ENCODE measurements at places on chromosomes 7 and 10.

GRCh38 chr10:6667679-6668270, 87.7 kb upstream of the PRKCQ start:
- DNase-seq, result no peak

DNA sequence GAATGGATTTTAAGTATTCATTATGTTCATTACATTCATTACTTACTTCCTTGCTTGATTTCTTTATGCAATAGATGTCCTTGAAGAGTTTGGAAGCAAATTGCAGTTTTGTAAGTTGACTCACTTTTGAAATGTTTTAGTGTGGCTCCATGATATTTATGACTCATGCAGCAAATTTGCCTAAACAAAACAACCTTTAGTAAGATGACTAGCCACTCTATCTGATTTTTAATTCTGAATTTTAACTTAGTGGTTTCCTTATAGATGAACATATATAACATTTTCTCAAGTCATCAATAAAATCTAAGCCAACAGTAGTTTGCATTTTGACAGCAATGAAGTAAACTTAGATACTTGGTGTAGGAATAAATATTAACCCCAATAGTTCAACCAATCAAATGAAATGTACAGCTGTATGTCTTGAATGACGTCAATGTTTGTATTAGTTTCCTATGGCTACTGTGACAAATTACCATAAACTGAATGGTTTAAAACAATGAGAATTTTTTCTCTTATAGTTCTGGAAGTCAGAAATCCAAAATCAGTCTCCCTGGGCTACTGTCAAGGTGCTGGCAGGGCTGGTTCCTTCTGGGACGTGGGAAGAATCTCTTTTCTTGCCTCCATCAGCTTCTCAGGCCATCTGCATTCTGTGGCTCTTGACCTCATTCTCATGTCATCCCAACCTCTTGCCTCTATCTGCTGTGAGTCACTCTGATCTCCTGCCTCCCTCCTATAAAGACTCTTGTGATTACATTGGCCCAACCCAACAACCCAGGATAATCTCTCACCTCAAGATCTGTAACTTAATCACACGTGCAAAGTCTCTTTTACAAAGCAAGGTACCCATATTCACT, 73.4 kb downstream of the AHR start:
- DNase-seq, result no peak

DNA sequence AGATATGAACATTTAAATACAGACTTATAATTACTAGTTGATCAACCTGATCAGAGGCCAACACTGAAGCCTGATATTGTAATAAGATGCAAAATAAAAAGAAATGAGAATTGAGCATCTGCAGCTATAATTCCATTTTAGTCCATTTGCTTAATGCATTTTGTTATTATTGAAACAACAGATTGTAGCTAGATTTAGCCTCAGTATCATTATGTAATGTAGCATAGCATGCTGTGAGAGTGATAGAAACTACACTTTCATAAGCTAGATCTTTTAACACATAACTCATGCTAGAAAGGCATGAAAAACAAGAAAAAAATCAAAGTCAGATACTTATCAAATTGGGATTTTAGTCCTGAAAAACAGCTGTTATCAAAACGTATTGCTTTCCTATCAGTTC, 292.7 kb upstream of the ADARB2 start:
- DNase-seq, result no peak

- DNase-seq, result no peak
Observed at GRCh38 chr10:73717556-73717955, 19.6 kb upstream of the AGAP5 start.

DNA sequence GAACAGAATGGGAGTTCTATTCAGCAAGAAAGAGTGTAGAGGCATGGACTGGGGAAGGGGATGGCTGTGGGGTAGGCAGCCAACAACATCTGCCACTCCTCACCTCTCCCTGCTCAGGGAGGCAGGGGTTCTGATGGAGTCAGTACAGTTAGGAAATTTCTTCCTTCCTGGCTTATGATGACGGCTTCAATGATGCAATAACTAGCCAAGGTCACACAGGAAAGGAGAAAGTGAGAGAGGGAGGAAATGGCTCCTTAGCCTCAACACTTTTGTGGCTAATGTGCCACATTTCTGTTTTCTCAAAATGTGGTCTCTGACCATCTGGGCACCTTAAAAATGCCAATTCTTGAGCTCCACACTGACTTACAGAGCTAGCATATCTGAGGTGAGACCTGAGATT, 79.3 kb upstream of the PDZD8 start:
- no peak for DNase-seq

- no peak for DNase-seq
Observed at GRCh38 chr7:149733131-149733923, 40.1 kb downstream of the ZNF467 start.

DNA sequence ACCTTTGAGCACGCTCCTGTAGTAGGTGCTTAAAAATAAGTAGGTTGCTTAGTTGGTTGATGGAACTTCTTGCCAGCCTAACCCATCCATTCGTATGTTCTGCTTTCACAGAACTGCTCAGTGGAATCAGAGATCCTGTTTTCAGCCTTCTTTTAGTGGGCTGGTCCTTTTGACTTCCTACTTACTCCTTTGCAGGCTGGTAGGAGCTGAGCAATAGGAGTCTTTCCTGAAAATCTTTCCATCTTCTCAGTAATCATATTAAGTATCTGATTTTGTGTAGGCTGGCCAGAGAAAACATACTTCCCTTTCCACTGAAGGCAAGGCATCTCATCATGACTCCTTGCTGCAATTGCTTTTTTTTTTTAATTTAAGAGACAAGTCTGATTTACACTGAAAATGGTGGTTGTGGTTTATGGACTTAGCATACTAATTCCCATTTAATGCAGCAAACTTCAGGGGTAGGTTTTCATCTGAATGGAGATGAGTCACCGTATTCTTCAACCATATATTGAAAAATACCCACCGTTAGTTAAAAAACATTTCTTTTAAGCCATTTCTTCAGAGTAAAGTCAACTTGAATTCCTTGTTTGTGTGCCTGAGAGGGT, 208.0 kb downstream of the ZNF365 start:
- no peak for DNase-seq
